GM23248 (cell line): ENCODE measurements at places on chromosomes 2 and 18. TPM values are rescaled to one million over a fixed set of nuclear protein-coding genes. Genes with fewer than 3 reads are reported as not detected.
A peak's percentile ranks its signal among the peaks of the same experiment; 100 is the strongest.

- no peaks in the 10 kb centered on the region for H3K4me1 ChIP-seq
- no peak for DNase-seq
- H3K4me3 ChIP-seq: no peak overlapping the region
- H3K27ac ChIP-seq: no peak overlapping the region
- H3K27me3 ChIP-seq: no peaks in the 10 kb centered on the region
These were observed 590.7 kb downstream of the FBXO15 start for GRCh38 chr18:73556904-73557303.

DNA sequence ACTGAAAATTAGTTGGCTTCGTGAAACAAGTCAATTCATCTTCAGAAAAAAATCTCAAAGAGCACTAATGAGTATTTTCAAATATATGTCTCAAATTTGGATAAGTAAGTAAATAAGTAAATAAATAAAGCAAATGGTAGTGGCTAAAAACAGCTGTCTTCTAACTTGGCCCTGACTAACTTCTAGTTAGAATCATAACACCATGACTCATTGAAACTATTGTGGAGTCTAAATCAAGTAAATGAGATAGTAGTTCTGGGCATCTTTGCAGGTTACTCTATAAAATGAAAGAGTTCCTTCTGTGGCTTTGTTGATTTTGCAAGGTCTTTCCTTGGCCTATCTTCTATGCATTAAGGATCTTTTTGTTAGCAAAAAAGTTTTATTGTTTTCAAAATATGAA is 110.7 kb downstream of the SLC8A1 start:
- peaks cover 41% of the 10 kb centered on the region for H3K4me1 ChIP-seq
- H3K36me3 ChIP-seq: no peaks in the 10 kb centered on the region
- 0 out of 2 replicates have a peak overlapping the region, but pooled peaks have one; percentile 6 for H3K27ac ChIP-seq
- H3K27me3 ChIP-seq: no peaks in the 10 kb centered on the region

- no peaks in the 10 kb centered on the region for H3K36me3 ChIP-seq
- H3K27ac ChIP-seq: no peak overlapping the region
- H3K4me1 ChIP-seq: peaks cover 12% of the 10 kb centered on the region
- DNase-seq: no peak
- H3K27me3 ChIP-seq: no peaks in the 10 kb centered on the region
These were observed 23.1 kb downstream of the SERPINB11 start for GRCh38 chr18:63725682-63726480.

The CD28 gene
- 0.11 TPM in 1 of 2 replicates, not detected in the other for total RNA-seq

The EGR4 gene
- total RNA-seq: not detected in 2 replicates
